Cerebellar nuclear complex (tissue), 1 donor: ENCODE measurements at places on chromosomes 13 and 19.

GRCh38 chr13:93535251-93535650, 308.6 kb downstream of the GPC6 start:
- DNase-seq: no peak

GRCh38 chr19:18476507-18477041, 38.6 kb upstream of the ISYNA1 start:
- DNase-seq: no peak

GRCh38 chr13:113404723-113405471, 41.0 kb upstream of the GRTP1 start:
- DNase-seq: no peak

GRCh38 chr13:28316836-28317235, 178.1 kb downstream of the FLT1 start:
- no peak for DNase-seq

- no peak for DNase-seq
Measured at GRCh38 chr13:46475541-46475991, 77.4 kb upstream of the LRCH1 start.

DNA sequence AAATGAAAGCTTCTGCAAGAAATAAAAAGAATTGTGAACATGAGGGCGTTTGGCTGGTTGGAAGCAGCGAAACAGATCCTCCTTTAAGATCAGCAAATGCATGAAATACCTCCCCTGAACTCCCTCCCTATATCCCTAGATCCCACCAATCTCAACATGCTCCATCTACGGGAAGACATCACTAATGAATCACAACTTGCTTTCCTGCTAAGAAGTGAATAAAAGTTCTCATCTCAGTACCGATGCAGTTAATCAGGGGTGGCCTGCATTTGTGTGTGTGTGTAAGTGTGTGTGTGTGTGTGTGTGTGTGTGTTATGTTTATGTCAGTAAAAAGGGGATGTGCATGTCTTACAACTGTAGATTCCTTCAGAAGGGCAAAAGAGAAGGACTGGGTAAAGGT, 238.7 kb downstream of the LIG4 start:
- DNase-seq: no peak

DNA sequence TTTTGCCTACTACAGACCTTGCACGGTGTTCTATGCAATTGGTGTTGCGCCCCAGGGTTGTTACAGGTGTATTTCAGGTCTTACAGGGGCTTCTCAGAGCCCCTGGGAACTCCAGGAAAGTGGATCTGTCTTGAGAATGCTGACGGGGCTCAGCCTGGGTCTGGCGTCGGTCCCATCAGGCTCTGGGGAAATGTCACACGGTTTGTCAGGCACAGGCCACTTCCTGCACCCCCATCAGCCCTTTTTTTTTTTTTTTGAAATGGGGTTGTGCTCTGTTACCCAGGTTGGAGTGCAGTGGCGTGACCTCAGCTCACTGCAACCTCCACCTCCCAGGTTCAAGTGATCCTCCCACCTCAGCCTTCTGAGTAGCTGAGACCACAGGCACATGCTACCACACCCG, 13.2 kb downstream of the CLEC4G start:
- DNase-seq: no peak

DNA sequence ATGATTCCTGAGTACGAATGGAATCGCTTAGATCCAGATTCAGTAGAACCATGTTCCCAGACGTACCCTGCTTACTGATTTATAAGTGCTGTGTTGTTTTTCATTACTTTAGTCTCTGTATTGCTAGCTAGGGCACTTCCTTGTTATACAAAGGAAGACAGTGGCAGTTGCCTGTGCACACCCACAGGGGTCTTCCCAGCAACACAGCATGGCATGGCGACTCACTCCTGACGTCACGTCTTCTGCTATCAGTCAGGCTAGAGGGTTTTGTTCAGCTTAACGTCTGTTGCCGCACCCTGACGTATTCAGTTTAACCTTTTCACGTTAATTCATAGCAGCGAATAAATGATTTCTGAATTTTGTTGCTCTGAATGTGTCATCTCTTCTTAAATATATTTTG, 295.1 kb downstream of the MYO16 start:
- no peak for DNase-seq

GRCh38 chr13:79328510-79328909, 77.5 kb downstream of the RBM26 start:
- no peak for DNase-seq

GRCh38 chr13:62564770-62565169, 1149.1 kb upstream of the PCDH20 start:
- DNase-seq: no peak

DNA sequence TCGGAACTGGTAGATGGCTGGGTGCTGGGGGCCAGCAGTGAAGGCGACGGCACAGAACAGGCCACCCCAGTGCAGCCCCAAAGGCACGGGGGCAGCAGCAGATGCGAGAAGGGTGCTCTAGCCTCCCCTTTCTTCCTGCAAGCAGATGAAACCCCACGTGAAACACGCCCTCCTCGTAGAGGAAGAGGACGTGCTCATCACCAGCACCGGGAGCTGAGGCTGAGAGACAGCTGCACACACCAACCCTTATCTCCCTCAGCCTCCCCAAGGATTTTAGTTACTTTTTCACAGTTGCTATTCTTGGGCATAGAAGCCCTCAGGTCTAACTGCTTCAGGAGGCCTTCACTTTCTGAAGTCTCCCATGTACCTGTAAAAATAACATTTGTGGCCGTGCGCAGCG, 11.9 kb downstream of the ZNF787 start:
- DNase-seq: no peak

DNA sequence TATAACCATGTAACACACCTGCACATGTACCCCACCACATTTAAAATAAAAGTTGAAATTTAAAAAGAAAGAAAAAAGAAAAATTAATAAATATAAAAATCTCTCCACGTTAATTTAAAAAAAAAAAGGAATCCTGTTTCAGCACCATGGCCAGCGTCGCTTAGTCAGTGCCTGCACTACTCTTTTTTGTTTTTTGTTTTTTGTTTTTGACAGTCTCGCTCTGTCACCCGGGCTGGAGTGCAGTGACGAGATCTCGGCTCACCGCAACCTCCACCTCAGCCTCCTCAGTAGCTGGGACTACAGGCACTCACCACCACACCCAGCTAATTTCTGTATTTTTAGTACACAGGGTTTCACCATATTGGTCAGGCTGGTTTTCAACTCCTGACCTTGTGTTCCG, 835.9 kb downstream of the UQCRFS1 start:
- no peak for DNase-seq

DNA sequence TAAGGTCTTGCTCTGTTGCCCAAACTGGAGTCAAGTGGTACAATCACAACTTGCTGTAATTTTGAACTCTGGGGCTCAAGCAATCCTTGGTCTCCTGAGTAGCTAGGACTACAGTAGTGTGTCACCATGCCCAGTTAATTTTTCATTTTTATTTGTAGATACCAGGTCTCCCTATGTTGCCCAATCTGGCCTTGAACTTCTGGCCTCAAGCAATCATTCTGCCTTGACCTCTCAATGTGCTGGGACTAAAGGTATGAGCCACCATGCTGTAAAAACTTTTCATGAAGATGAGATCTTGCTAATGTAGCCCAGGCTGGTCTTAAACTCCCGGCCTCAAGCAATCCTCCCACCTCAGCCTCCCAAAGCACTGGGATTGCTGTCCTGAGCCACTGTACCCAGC, 15.1 kb upstream of the NAA16 start:
- no peak for DNase-seq

GRCh38 chr13:59531571-59532091, 632.1 kb downstream of the DIAPH3 start:
- DNase-seq: no peak

- DNase-seq: no peak
Measured at GRCh38 chr19:3969435-3970312, 1.2 kb downstream of the DAPK3 start.

- no peak for DNase-seq
Measured at GRCh38 chr19:49338691-49339300, 3.6 kb downstream of the CD37 start.

- DNase-seq: no peak
Measured at GRCh38 chr19:10006335-10006708, 4.0 kb downstream of the COL5A3 start.

DNA sequence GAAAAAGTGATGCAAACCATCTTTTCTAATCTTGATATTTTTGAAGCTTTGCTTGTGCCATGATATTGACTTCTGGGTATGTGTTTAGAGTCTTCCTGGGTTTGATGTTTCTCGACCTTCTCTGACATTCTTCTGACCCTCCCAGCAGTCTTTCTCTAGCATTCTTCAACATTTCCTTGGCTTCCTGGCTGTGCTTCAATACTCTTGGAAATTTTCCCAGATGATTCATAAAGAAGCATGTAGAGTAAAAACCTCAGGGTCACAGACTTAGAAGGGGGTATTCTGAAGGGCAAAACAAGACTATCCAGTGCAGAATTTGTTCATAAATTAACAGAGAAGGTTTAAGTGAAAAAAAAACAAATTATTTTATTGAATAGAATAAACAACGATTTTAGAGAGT, 946.3 kb upstream of the PCDH9 start:
- DNase-seq: no peak

DNA sequence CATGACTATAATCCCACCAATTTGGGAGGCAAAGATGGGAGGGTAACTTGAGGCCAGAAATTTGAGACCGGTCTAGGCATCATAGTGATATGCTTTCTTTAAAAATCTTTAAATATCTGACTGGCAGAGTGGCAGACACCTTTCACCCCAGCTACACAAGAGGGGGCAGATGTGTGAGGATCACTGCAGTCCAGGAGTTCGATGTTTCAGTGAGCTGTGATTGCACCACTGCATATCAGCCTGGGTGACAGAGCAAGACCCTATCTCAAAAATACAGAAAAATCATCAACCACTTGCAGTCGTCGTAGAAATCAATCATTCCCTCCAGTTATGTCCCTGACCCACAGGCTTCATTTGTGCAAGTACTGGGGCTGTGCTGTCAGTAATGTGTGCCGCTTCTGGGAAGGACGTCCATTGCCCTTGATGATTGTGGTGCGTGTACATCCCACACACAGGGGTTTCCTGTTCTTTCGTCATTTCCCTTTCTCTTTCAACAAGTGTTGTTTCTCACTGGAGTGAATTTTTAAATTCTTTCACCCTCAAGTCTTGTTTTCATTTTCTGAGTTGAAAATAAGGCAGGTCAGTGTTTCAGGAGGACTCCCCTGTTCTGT, 1.4 kb downstream of the LGALS14 start:
- no peak for DNase-seq

GRCh38 chr19:31330761-31331160, 18.5 kb downstream of the TSHZ3 start:
- no peak for DNase-seq

DNA sequence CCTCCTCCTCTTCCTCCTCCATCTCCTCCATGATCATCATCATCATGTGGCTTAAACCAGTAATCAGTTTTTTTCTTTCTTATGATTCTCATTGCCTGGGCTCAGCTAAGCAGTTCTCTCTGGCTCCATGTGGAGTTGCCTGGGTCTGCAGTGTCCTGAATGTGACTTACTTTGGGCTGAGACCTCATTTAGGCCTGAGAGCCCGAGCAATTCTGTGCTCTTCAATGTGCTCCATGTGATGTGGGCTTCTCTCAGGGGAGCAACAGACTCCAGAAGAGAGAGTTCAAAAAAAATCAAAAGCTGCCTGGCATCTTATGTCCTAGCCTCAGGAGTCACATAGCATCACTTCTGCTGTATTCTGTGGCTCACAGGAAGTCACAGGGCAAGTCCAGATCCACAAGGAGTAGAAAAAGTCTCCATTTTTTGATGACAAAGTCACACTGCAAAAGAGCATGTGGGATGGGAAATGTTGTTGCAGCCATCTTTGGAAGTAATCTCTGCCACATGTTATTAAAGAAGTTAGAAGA, 128.7 kb downstream of the MAB21L1 start:
- DNase-seq: no peak

- DNase-seq: no peak
Measured at GRCh38 chr19:36013280-36014011, 567 bp downstream of the ALKBH6 start.

DNA sequence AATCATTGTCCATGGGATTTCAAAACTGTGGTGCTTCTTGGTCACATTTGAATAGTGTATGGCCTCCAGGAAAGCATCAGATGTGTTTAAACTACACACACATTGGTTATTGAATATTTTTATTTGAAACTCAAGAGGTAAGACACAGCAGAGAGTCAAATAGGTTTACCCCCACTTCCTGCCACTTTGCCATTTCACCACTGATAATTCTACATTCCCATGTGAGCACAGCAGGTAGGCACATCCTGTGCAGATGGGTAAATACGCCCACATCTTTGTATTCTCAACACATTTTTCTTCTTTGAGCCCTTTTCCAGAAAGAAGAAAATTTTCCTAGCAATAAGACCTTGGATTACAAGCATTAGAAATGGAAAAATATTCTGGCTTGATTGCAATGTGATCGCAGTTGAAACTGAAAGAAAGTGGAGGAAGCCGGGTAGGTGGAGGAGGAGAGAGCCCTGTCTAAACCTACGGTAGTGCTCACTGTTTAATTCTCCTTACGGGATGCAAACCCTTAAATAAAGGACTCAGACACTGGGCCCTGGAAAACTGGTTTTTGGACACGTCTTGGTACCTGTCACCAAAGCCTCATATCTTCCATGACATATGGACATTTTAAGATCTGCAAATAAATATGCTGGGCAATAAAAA, 167.7 kb downstream of the COG6 start:
- no peak for DNase-seq

DNA sequence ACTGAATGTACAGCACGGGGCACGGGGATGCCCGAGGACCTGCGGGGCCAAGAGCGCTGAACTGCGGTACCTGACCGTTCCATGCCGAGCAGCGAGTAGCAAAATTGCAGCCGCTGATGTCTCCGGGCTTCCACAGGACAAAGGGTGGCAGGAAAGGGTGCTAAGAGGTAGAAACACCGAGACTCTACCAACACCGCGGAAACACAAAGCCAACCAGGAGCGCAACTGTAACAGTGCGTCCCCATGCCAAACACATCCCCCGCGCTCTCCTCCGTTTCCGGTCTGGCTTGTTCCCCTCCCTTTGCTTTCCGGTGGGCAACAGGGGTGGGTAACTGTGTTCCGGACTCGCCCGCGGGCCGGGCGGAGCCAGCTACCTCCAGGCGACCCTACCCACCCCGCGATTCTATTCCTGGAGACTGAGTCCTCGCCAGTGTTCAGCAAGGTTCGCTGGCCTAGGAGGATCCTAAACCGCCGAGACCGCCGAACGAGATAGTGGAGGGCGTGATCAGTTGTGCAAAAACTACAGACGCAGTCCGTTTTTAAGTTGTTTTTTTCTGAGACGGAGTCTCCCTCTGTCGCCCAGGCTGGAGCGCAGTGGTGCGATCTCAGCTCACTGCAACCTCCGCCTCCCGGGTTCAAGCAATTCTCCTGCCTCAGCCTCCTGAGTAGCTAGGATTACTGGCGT, 34.9 kb upstream of the NEK3 start:
- no peak for DNase-seq

- no peak for DNase-seq
Measured at GRCh38 chr13:101751488-101751887, 299.0 kb downstream of the ITGBL1 start.

- DNase-seq: no peak
Measured at GRCh38 chr13:42396501-42396900, 124.5 kb downstream of the AKAP11 start.
